Femur (tissue), 1 donor: ENCODE measurements at places on chromosomes 16 and 17.

GRCh38 chr17:57806167-57806830 lies 43.5 kb downstream of the MRPS23 start:
- no peak for DNase-seq

DNA sequence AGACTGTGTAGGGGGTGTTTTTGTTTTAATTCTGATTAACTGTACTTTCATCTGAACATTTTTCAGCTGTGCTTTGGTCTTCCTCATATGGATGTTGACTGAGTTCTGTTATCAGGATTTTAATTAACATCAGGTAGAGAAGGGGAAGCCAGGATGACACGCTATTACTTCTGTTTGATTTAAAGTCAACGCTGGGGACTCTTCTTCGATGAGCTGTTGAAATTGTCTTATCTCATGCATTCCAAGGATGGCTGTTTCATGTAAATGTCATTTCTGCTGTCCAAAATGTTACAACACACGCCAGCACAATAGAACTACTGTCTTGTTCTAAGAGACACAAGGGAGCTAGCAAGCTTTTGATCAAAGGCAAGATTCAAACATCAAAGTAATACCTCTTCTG lies 263.3 kb upstream of the CDH5 start:
- no peak for DNase-seq

- peak; percentile 82 for DNase-seq
Measured at GRCh38 chr17:2749784-2750181, 331 bp upstream of the CCDC92B start.

DNA sequence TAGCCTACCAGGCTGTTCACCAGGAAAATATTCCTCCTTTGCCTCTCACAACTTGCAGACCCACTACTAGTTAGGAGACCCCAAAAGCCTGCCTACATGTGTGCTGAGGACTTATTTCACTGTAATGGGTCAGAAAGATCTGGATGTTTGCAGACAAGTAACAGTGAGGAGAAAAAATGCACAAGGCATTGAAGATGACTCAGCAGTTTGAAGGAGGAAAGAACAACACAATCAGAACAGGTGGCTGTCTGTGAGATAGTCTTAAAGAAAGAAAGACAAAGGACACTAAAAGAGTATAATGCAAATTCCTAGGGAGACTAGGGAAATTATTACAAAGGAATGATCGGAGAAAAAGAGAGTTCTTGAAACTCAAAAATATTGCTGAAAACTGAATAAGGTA lies 69.0 kb downstream of the ANKFN1 start:
- DNase-seq, result no peak

- DNase-seq, result no peak
Measured at GRCh38 chr17:73455767-73456166, 144.0 kb upstream of the CDC42EP4 start.

- DNase-seq, result no peak
Measured at GRCh38 chr16:52652033-52652432, 105.1 kb upstream of the TOX3 start.

DNA sequence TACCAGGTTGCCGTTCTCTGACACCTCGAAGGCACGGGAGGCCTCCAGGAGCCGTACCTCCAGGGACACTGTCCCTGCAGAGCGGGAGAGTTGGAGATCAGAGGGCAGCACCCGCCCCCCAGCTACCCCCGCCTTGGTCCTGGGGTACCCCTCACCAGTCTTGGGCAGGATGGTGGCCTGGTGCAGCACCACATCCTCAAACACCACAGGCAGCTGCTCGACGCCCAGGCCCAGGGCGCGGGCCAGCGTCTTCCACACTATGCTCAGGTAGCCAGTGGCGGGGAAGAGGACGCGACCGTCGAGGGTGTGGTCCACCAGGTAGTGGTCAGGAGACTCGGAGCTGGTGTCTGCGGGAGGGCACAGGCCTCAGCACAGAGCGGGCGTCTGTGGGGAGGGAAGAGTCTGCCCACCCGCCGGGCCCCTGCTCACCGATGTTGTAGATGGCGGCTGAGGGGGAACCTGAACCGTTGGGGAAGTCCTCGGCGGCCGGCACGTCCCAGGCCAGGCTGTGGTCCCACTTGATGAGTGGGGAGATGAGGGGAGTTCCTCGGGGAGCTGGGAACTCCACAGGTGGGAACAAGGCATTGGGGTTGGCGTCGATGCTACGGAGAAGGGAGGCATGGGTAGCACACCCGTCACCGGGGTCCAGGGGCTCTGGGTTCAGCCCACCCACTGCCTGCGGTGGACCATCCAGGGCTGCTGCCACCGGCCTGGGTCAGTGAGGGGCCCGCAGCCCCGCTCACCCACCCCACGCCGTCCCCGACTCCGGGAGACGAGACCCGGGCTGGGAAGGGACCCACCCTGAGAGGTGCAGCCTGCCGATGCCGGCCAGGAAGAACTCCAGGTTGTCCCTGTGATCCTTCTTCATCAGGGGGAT lies 9.8 kb downstream of the FASN start:
- DNase-seq, result peak; percentile 16

- DNase-seq, result no peak
Measured at GRCh38 chr17:61997664-61998063, 67.4 kb downstream of the MED13 start.

- no peak for DNase-seq
Measured at GRCh38 chr17:61770752-61771533, 92.4 kb downstream of the BRIP1 start.

- peak; percentile 45 for DNase-seq
Measured at GRCh38 chr16:48054881-48055601, 100.8 kb downstream of the ABCC12 start.

- no peak for DNase-seq
Measured at GRCh38 chr16:88539261-88539651, 30.9 kb upstream of the ZC3H18 start.

GRCh38 chr16:75107505-75107904 lies 9.1 kb downstream of the LDHD start:
- DNase-seq, result no peak

- DNase-seq, result no peak
Measured at GRCh38 chr17:33745047-33745760, 452.1 kb upstream of the ASIC2 start.

DNA sequence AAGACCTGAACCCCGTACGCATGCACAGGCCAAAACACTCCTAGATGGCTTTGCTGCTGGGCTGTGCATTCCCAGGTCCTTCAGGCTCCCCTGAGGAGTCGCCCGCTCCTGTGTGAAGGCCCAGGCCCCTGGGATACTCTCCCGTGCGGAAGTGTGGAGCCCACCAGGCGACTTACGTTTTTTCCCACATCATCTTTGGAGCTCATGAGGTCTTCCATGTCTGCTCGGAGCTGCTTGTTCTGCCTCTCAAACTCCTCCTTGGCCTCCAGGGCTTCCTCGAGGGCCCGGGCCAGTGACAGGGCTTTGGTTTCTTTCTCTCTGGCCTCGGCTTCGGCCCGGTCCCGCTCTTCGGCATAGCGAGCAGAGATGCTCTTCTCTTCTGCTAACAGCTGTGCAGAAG lies 56.4 kb downstream of the NDEL1 start:
- DNase-seq, result no peak

GRCh38 chr17:2403044-2403443 lies 2.2 kb upstream of the MNT start:
- no peak for DNase-seq

DNA sequence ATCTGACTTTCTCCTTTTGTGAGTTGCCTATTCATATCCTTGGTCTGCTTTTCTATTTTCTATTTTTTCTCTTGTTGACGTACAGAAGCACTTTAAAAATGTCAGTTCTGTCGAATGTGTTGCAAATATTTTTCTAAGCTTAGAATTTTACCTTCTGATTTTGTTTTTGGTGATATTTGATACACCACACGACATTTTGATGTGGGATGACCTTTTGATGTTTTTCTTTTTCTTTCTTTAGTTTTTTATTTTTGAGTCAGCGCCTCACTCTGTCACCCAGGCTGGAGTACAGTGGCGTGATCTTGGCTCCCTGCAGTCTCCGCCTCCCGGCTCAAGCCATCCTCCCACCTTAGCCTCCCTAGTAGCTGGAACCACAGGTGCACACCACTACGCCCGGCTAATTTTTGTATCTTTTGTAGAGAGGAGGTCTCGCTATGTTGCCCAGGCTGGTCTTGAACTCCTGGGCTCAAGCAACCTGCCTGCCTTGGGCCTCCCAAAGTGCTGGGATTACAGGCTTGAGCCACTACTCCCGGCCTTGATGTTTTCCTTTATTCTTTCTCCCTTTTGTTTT lies 39.6 kb downstream of the WSB1 start:
- DNase-seq, result no peak

DNA sequence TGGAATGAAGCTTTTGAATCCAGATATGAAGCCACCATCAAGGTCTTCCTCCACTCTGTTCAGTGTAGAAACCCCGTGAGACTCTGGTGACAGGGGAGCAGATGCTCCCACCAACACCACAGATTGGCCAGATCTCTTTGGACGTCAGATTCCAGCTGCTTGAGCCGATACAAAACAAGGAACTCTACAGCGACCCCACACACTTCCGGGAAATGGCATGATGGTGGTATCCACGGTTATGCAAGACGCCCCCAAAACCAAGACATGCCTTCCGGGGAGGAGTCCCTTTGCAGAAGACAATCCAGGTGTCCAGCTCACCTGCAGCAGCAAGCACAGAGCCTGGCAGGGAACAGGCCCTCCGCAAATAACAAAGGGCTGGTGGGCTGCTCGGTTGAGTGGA lies 19.8 kb upstream of the PITPNA start:
- DNase-seq, result no peak

- no peak for DNase-seq
Measured at GRCh38 chr17:76336756-76337412, 16.8 kb downstream of the PRPSAP1 start.

- no peak for DNase-seq
Measured at GRCh38 chr16:85296859-85297660, 184.8 kb upstream of the CIBAR2 start.

DNA sequence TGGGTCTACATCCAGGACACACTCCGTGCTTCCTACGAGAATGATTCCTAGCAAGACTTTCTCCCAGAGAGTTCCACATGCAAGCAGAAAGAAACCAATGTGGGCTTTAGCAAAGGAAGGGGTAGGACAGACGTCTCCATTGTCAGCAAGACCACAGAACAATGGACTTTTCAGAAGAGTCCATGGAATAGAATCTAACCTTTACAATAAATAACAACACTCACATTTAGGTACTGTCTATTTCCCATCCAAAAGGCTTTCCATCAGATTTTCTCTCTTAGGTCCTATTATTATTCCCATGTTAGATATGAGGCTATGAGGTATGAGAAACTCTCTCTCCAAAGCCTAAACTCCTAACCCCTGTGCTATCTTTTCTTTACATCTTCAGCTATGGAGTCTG lies 360.9 kb downstream of the GRIN2A start:
- no peak for DNase-seq

DNA sequence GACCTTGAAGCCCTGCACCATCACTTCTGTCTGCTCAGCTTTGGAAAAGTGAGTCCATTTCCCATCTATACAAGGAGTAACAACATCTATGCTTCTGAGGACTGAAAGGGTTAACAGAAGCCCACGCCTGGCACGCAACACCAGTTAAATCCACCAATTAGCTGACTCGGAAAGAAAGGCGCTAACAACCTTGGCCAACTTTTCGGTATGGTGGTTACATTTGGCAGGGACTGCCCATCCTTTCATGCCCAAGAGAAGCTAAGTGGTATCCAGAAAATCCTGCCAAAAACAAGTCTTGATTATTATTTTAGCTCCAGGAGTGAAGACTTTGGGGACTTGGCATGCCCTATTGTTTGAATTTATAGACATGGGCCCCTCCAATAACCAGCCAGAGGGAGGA lies 202.3 kb upstream of the RPL38 start:
- no peak for DNase-seq

GRCh38 chr17:32931686-32932085 lies 3.7 kb downstream of the TMEM98 start:
- no peak for DNase-seq

- no peak for DNase-seq
Measured at GRCh38 chr16:77738706-77739558, 16.6 kb downstream of the NUDT7 start.
